Stimulated activated CD8-positive, alpha-beta memory T cell treated with anti-CD3 and anti-CD28 coated beads, Interleukin-4, amount 100 ng/mL, for 4 hours (primary cell): ENCODE measurements at places on chromosomes 3 and 15.

- no peak for DNase-seq
Observed at GRCh38 chr3:62378311-62378789, 5.0 kb upstream of the FEZF2 start.

DNA sequence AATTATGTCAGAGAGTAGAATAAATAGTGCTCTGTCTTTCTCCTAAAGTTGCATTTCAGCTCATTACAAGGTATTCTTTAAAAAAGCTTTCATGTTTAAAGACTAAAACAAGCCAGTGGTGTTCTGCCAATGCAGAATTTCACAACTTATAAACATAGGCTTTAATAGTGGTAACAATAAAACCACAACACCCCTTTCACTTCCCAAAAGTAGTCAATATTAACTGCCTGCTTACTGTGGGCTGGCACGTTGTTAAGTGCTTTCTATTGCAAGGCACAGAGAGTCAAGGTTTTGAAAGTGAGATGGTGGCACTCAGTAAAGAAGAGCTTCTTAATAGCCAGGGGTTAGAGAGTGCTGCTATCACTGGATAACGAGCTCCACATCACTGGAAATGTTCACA lies 8.4 kb upstream of the RTP1 start:
- no peak for DNase-seq

- DNase-seq = no peak
Observed at GRCh38 chr3:15794303-15794771, 3.4 kb downstream of the ANKRD28 start.

GRCh38 chr15:81165535-81165934 lies 31.1 kb upstream of the IL16 start:
- DNase-seq = no peak

GRCh38 chr3:194277786-194278130 lies 73.4 kb downstream of the CPN2 start:
- DNase-seq = no peak

- DNase-seq = no peak
Observed at GRCh38 chr3:54780336-54780735, 147.5 kb downstream of the LRTM1 start.

GRCh38 chr3:15634671-15635070 lies 33.1 kb downstream of the BTD start:
- DNase-seq = no peak

DNA sequence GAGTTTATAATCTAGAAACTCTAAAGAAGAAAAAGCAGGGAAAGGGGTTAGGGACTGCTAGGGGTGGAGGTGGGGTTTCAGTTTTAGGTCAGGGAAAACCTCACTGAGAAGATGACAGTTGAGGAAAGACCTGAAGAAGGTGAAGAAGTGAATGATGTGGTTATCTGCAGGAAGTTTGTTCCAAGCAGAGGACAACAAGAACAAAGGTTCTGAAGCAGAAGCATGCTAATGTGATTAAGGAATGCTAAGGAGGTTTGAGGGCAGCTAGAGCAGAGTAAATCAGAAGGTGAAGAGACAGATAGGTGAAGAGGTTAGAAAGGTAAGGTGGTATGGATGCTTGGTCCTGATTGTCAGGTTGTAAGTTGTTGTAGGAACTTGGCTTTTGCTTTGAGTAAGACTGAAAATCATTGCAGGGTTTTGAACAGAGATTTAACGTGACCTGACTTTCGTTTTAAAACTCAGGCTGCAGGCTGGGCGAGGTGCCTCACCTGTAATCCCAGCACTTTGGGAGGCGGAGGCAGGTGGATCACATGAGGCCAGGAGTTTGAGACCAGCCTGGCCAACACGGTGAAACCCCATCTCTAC lies 8.6 kb downstream of the OXSR1 start:
- no peak for DNase-seq

GRCh38 chr3:103112273-103112672 lies 677.5 kb downstream of the ZPLD1 start:
- DNase-seq = no peak

DNA sequence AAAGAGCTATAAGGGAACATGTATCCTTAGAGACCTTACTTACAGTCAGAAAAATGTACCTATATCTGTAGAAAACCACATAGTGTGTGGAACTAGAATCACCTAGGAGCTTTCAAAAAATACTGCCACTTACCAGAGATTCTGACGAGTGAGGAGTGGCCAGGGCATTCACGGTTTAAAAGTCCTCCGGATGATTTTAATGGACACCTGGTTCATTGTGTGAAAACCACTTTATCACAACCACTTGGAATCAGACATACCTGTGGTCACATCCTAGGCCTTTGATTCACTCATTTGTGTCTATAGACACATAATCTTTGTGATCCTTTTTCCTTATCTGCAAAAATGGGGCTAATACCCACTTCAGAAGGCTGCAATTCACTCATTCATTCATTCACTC lies 159.8 kb downstream of the MBNL1 start:
- no peak for DNase-seq

GRCh38 chr15:82173108-82173507 lies 89.4 kb downstream of the EFL1 start:
- no peak for DNase-seq

DNA sequence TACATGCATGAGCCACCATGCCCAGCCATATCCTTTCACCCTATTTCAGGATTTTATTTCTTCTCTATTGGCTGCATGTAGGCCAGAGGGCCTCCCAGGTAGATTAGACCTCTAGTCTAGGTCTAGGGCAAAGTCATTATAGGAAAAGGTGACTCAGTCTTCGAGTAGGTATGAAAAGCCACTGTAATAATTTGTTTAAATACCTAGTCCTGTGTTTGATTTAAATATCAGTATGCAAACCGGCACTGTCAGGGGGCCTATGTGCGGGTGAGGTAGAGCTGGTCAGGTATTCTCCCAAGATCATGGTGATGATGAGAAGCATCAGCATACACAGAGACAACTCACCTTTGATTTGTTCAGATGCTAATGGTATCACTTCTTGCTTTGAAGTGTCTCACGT lies 101.4 kb upstream of the UMPS start:
- no peak for DNase-seq

GRCh38 chr3:76954412-76954811 lies 85.5 kb upstream of the ROBO2 start:
- no peak for DNase-seq

DNA sequence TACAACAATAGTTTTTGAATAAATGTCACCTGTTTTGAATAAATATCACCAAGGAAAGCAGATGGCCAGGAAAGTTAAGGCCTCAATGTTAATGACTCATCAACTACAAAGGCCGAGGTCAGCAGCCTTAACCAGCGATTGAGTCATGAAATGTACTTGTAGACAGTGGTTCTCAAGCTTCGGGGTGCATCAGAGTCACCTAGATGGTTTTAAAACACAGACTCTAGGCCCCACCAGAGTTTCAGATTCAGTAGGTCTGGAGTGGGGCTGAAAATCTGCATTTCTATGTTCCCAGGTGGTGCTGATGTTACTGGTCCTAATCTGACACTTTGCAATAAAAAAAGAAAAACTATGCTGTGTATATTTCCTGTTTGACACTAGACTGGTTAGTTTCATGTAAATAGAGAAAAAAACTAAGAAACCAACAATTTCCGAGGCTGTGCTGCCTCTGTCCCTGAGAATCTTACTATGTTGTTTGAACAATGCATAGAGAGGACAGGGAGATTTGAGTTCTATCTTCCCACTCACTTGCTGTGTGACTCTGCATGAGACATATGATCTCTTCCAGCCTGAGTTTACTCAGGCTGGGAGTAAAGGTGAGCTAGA lies 9.8 kb downstream of the RAB27A start:
- DNase-seq = peak; percentile 30

GRCh38 chr3:53595660-53596059 lies 101.2 kb downstream of the CACNA1D start:
- no peak for DNase-seq

- DNase-seq = no peak
Observed at GRCh38 chr3:160637086-160637485, 39.9 kb upstream of the ARL14 start.

DNA sequence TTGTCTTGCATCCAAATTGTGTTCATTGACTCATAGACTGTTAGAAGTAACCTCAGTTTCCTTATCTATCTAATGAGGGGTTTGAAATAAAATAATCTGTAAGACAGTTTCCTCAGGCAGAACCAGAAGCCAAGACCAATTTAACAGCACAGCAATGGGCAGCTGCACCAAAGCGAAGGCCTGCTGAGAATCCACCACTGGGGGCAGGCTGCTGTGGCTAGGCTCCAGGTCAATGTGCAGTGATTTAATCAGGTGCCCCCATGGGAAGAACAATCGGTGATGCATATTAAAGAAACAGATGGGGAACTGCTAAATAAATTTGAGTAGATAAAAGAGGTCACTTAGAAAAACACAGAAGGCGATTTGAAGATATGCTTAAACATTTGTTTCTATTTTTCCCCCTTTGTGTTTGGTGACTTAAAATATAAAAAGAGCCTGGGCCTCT lies 28.0 kb upstream of the TMOD3 start:
- no peak for DNase-seq

GRCh38 chr15:78768096-78768495 lies 43.2 kb downstream of the ADAMTS7 start:
- DNase-seq = no peak

GRCh38 chr3:9098716-9099675 lies 135.7 kb upstream of the RAD18 start:
- no peak for DNase-seq

DNA sequence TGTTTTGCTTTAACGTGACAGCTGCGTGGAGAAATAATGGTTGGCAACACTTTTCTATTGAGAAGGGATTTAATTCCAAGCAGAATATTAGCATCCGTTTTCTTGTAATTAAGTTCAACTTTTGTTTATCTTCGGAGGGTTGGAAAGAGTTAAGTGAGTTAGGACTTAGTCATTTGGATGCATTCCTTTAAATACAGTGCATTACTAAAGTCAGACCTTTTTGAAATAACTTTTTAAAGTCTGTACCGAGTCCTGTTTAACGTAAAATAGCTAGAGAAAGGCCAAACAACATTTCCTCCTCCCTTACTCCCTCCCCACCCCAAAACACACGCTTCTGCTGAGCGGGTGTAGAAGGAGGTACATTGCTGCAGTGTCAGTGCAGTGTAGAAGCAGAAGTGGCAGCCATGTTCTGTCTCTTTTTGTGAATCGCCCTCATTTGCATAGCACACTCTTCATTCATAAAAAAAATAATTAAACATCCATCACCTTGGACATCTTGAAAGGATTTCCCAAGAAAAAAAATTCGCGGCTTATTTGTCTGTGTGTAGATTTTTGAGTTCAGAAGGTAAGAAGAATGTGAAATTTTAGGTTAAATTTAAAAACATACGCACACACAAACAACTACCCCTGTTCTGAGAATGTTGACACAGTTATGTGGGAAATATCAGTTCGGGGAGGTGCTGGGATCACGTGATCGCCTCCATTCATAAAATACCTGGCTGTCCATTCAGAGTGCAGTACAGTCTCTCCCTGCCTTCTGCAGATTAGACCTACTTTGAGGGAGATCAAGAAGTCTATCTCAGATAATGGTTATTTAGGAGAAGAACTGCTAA lies 1.6 kb downstream of the SPRED1 start:
- DNase-seq = no peak

- no peak for DNase-seq
Observed at GRCh38 chr15:68697711-68698690, 119.2 kb downstream of the CORO2B start.

DNA sequence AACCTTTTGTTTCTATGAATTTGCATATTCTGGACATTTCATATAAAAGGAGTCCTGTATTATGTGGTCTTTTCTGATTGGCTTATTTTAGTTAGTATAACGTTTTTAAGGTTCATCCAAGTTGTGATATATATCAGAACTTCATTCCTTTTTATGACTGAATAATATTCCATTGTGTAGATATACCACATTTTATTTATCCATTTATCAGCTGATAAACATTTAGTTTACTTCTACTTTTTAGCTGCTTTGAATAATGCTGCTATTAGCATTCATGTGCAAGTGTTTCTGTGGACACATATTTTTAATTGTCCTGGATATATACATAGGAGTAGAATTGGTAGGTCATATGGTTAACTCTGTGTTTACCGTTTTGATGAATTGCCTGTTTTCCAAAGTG lies 498.5 kb upstream of the ADAMTS9 start:
- no peak for DNase-seq

DNA sequence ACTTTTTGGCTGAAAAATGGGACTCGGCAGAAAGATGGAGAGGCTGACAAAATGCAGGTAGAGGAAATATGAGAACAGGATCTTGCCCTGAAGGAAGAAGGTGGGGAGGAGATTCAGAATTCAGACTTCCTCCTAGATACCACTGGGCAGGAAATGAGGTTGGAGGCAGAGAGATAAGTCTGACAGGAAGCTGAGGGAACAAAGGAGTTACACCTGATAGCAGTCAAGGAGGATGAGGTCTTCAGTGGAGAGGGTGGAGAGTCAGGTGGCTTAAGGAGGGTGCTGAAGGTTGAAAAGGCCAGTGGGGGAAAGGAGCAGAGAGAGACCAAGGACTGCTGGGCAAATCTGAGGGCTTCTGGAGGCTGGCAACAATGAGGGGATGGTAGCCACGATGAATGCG lies 56.8 kb downstream of the CCR4 start:
- no peak for DNase-seq

DNA sequence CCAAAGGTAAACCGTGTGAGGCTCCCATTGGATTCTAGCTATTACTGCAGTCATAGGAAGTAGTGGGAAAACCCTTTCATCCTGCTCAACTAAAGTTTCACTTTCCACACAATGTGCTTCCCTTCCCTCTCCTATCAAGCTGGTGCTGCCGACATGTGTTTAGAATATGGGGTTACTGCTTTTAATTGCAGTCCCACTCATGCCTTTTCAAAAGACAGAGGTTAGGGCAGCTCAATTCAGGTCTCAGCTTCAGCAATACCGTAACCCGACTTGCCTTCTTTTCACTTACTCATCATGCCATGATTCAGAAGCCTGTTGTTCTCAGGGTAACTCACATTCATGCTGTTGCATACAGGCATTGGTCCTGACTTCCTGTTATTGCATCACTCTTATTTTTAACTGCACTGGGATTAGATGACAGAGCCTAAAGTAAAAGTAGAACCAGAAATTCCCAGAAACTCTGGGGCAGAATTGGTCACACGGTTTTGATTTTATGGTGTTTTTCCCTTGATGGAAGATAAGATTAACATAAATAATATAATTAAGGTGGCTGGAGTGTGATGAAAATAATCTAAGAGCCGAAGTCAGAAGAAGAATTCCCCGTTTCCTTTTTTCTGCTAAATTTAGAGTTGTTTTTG lies 45.7 kb downstream of the C2CD4B start:
- no peak for DNase-seq

DNA sequence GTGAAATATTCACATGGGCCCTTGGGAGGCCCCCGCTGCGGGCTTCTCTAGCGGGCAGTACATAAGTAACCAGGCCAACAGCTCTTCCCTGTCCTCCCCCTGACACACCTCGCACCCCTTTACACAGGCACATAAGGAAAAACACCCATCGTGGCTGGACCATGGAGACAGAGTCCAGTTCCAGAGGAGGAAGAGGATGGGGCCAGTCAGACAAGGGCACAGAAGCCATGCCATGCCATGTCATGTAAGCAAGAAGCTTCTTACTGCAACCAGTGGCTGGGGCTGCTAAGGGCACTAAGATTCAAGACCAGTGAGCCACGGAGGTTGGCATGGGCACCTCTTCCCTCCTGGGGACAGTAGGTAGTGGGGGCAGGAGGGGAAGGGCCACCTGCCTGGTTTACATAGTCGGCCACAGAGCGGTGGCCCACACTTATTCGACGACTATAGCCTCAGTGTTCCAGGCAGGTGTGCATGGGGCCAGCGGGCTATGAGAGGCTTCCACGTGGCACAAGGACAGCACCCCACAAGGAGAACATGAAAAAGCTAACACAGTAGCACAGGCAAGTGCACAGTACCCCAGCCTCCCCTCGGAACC lies 5.7 kb upstream of the CYP11A1 start:
- no peak for DNase-seq

- DNase-seq = no peak
Observed at GRCh38 chr3:100226712-100227429, 33.9 kb upstream of the TBC1D23 start.
